ENCODE measurements at places on chromosomes 7 and 10. TPM values are rescaled to one million over a fixed set of nuclear protein-coding genes. Genes with fewer than 3 reads are reported as not detected.

Gene SPDYE6
- not detected for total RNA-seq

Gene HOXA5
- total RNA-seq: 2.6 TPM

DNA sequence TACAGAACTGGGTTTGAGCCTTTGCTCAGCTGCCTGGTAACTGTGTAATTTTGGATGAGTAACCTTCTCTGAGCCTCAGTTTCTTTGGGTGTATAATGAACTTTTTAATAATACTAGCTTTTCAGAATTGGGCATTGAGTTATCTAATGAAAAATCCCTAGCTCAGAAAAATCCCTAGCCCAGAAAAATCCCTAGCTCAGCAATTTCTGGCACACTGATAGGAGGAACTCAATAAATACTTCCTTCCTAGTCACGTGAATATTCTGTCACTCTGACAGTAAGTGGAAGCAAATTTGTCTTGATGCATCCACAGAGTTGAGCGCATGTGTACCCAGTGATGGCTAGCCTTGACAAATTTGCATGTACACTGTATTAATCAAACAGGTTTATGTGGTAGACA is 817.6 kb downstream of the XPNPEP1 start:
- no peak for DNase-seq

DNA sequence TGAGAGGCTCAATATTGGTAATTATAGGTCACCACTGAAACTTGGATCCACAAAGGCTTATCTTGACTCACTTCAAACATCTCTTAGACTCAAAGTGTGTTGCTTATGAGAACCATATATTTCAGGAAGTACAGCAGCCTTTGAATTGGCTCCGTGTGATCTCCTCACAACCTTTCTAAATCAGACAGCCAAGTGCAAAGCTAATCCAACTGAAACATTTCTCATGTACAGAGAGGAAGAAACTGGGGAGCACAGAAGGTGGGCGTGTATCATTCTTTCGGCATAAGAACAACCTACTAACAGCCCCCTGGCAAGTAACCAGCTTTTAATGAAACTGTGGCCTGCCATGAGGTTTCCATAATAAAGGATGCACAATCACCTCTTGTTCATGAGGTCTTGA is 109.4 kb downstream of the MBL2 start:
- DNase-seq: no peak

DNA sequence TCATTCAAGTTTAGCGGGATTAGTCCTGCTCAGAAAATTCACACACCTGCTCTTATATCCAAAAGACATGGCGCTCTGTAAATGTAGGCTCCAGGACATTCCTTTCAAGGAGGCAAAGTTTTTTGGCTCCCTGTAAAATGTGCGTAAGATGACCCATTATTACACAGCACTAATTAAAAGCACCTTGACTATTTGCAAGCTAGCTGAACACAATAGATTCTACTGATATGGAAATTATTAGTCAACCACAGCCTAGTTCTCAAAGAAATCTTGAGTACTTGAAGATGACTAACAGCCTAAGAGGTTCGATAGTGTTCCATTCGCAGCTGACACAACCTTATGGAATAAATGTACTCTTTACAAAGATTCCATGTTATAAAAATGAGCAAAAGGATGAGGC is 175.2 kb downstream of the BMPER start:
- peak; percentile 86 for DNase-seq

DNA sequence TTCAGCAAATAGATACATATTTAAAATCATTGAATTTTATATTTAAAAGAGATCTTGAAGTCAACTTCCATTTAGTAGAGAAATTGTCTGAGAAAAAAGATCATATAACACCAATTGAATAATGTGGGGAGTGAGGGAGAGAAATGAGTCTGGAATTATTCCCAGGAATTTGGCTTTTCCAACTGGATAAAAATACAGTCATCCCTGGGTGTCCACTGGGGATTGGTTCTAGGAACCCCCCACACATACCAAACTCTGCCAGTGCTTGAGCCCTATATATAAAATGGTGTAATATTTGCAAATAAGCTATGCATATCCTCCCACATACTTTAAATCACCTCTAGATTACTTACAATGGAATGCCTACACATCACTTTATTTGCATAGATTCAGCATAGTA is 162.8 kb upstream of the SEMA3C start:
- DNase-seq: no peak

All from HFFc6 (cell line).